ENCODE measurements at places on chromosomes 16 and 17.
A peak's percentile ranks its signal among the peaks of the same experiment; 100 is the strongest.

DNA sequence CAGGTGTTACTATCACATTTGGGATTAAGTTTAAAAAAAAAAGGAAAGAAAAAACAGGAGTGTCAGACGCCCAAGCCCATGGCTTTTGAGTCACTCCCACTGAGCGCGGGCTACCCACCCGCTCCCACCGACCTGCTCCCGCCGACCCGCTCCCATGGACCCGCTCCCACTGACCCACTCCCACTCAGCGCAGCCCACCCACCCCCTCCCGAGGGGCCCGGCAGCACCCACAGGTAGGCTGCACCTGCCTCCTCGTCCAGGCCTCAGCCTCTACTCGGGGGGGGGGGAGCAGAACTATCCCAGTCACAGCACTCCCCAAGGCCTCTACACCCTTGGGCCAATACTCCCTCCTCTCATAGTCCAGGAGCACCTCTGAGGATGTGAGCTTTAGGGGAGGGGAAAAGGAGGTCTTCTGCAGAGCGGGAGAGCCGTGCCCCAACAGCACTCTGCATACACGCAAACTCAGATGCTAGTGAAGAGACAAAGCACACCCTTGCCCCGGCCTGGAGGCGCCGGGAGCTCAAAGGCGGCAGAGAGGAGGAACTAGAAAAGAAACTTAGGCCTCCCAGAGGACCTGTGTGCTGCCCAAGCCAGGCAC, 2.9 kb downstream of the CLUH start:
- DNase-seq, result no peak

DNA sequence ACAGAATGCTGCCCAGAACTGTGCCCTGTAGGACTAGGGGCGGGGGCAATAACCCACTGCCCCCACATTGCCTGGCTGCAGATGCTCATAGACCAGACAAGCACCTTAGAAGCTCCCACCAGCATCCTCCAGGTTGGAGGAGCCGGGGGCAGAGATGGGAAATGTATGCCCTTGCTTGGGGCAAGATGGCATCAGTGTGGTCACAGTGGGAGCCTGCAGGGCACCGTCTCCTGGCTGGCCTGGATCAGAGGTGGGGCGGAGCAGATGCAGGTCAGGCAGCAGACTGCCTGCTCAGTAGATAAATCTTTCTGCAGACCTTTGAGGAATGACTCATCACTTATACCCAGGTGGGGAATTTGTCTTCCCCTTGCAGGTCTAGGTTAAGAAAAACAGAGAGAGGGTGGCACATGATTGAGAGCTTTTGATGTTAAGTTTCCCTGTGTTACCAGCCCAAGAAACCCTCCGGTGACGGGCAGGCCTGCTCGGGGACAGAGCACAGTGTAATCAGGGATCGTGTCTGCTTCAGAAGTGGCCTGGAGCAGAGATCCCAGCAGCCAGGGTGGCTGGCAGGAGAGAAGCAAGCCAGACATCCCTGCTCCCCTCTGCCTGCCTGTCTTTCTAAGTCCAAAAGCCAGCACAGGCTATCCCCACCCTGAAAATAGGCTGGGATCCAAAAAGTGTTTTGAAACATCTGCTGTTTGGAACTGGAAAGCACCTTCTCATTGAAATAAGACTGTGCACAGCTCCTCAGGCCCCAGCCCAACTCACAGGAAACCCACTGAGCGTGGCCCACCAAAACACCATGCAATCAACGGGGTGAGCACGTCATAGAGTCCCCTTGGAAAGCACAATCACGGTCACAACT, 50.7 kb upstream of the RPL38 start:
- no peak for DNase-seq

DNA sequence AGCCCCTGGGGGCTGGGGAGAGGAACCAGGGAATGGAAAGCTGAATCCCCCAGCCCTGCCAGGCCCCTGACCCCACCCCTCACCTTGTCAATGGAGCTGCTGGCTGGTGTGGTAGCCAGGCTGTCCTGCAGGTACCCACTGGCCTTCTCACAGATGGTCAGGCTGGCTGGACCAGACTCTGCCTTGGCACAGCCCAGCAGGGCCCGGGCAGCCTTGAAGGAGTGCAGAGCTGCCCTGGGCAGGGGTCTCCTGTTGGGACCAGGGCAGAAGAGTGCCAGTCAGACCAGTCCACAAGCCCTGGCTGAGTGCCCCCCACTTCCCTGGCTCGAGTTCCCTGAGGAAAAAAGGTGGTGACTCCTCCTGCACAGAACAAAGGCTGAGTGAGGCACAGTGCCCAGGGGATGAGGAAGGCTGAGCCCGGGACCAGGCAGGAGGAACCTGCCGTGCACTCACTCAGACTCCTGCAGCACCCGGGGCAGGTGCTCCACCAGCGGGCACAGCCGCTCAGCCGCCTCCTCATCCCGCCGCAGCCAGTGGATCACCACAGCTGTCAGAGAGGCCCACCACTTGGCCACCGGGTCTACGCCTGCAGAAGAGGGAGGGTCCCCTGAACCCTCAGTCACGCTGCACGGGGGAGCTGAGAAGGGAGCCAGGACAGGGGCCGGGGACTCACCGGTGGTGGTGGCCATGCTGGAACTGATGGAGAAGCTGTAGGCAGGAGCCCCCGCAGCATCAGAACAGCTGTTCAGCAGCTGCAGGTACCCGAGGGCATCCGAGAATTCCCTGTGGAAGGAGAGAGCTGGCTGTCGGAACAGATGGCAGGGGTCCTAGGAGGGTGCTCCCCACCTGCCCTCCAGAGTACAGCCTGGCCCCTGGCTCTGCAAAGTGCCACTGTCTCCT, 22.4 kb downstream of the SREBF1 start:
- no peak for DNase-seq

GRCh38 chr16:67846063-67846319, 742 bp upstream of the NUTF2 start:
- DNase-seq, result no peak

GRCh38 chr16:12669908-12670307, 133.8 kb downstream of the CPPED1 start:
- DNase-seq, result no peak

- DNase-seq, result no peak
These were observed 15.9 kb downstream of the EIF4A3 start for GRCh38 chr17:80130992-80131391.

DNA sequence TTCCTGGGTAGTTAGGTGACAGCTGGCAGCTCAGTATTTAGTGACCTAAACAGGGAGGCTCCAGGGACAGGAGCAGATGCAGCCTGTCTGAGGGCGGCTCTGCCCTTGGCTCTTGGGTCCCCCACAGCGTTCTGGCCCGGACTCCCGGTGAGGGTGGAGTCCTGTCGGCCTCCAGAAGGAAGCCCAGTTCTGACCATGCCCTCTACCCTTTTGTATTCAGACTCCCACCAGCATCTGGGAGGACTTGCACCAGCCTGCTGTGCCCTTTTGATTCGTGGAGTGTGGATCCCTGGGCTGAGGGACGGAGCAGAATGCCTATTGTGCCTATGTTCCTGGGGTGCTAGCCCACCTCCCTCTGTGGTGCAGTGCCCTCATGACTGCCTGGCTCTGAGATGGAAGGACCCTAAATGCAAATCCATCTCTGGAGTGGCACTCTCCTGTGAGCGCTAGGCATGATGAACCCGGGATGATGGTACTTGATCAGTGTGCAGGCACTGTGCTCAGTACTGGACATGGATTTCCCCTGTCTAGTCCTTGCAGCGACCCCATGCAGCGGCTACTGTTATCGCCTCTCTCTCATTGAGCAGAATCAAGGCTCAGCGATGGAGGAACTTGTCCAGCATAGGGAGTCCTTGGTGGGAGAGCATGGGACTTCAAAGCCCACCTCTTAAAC, 123.1 kb downstream of the SNX29 start:
- no peak for DNase-seq

DNA sequence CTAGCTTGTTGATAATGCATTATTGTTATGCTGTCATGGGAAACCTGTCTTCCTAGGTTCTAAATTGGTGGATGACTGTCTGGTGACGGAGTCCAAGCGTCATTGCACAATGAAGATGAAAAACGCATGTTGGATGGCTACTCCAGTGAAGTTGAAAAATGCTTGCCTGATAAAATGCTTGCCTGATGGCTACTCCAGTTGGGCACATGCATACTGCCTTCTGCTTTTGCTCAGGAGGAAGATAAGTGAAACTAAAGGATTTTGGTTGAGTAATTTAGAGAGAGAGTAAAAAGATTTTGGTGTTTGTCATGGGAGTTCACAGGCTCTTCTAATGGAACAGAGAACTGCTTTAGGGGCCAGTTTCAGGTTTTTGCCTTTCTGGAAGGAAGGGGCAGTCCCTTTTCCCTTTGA, 118.6 kb downstream of the PRKCA start:
- no peak for DNase-seq

DNA sequence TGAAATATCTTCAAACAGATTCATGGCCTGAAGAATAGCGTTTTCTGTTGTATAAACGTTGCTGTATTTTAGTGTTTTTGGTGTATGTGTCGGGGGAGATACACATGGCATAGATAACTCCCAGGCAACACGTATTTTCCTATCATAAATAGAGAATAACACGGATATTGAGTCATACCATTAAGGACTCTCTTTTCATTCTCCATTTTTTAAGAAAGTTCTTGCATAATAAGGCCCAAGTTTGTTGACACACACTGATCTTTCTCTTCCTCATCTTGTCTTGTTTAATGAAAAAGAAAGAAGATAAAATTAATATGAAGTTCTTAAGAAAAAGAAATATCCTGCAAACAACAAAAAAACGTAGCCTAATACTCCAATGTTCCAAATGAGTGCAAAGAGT, 13.4 kb downstream of the ABCA8 start:
- no peak for DNase-seq

DNA sequence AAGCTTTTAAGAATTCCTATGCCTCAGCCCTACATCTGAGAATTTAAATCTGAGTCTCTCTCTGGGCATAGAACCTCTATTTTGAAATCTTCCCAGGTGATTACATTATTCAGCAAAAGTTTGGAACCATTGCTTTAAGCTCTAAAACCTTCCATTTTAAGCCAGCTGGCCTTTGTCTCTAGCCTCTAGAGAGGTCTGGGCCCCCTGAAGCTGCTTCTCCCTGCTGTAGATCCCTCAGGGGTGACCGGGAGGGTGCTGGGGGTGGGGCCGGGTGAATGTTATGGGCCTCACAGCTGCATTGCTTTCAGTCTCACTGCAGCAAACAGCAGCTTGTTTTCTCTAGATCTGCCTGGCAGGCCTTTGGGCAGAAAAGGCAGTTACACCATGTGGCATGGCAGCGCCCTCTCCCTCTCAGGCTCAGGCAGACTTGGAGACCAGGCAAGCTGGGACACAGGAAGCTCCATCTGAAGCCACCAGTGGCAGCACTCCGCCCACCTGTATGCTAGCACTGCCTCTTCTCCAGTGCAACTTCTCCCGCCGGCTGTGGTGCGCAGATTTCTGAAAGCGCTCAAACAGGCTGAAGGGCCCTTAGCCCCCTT, 66.3 kb downstream of the MPRIP start:
- DNase-seq, result no peak

DNA sequence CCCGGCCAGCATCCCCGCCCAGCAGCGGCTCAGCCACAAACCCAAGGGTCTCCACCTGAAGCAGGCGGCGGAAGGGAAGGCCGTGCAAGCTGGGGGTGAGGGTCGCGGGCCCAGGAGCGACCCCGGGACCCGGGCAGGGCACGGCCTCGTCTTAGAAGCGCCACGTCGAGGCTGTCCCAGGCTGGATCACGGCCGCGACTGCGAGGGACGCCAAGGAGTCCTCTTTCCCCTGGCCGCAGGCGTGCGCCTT, 538 bp upstream of the CCNF start:
- no peak for DNase-seq

DNA sequence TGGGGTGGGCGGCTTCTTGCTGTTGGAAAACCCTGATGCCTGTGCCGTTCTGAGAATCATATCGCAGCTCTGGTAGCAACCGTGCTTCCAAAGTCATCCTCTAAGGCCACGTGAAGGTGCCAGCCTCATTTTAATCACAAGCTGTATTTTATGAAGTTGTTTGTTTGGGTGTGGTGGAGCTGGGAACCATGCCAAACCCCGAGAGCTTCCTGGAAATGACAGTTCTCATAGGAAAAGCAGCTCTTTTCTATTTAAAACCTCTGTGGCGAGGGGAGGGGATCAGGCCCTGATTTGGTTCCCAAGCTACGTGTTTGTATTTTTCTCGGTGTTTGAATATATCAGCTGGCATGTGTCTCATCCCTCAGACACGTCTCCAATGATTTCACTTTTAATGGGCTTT, 21.7 kb downstream of the KNOP1 start:
- peak; percentile 82 for DNase-seq

DNA sequence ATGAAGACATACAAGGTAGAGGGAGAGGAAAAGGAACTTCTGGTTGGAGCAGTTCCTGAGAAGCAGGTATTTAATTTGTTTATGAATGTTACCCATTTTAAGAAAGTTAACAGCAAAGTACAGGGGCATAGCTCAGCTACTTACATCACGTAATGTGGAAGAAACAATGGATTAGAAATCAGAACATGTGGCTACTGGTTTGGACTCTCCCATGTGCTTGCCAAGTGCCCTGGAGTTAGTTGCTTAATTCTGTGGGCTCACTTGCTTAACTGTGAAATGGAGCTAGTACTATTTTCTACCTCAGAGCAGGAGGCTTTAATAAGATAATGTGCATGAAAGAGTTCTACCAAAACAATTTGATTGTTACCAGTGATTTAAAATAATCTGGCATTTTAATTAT, 27.3 kb downstream of the RSPRY1 start:
- DNase-seq, result no peak

- DNase-seq, result peak; percentile 41
These were observed 2.3 kb upstream of the CCDC182 start for GRCh38 chr17:57747221-57748017.

DNA sequence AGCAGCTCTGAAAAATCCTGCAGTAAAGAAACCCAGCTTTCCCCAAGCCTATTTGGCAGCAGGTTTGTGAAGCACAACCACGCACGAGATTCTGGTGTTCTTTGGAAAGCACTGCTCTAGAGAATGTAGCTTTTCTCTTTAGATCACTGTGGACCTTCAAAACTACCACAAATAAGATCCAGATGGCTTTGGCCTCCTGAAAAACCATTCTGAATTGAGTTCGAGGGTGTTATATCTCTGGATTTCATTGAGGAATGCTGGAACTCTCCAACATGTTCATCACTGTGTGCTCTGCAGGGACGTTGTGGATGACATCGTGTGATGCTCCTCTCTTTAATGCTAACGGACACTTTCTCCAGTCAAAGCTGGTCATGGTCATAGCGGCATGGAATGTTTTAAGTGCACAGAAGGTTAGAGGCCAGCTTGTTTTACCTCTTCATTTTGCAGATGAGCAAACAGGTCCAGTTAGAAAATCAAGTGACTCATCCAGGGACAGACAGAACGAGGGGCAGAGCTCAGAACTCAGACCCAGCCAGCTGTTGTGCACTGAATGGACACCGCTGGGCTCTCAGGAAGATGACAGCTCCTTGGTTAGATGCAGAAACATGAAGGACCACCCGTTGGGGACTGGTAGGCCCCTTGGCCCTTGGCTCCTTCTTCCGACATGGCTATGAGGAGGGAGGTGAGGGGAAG, 37.2 kb downstream of the CCDC42 start:
- no peak for DNase-seq

GRCh38 chr16:89922884-89923639, at the start of gene TUBB3:
TUBB3 (plus strand) TSS chr16:89923342; CDS start chr16:89923402, 60 bp downstream.
- DNase-seq, result no peak

DNA sequence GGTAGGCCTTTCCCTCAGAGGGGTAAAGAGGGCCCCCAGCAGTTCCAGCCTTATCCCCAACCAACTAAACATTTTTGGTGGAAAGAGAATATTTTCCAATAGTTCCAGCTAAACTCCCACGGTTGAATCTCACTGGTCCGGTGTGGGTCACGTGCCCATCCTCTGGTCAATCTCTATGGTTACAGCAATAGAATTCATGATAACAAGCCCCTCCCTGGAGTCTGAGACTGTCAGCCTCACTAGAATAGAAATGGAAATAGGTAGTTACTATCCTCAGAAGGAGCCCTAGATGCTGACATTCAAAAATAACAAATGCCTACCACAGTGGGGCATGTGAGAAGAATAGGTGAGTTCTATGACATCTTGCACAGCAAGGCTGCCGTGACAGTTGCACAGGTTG, 37.5 kb upstream of the LITAF start:
- DNase-seq, result no peak
